ENCODE measurements at places on chromosomes 4 and X. TPM values are rescaled to one million over a fixed set of nuclear protein-coding genes. Genes with fewer than 3 reads are reported as not detected.

The RHOH gene
- 8.3 TPM for total RNA-seq

GRCh38 chr4:65217179-65217578, 453.1 kb downstream of the EPHA5 start:
- H3K4me1 ChIP-seq = no peaks in the 10 kb centered on the region
- no peak overlapping the region for H3K4me3 ChIP-seq
- no peak for DNase-seq
- no peak overlapping the region for H3K27ac ChIP-seq
- no peaks in the 10 kb centered on the region for H3K36me3 ChIP-seq

The PDLIM3 gene
- 58.1 TPM for total RNA-seq

The ARL9 gene
- not detected for total RNA-seq

DNA sequence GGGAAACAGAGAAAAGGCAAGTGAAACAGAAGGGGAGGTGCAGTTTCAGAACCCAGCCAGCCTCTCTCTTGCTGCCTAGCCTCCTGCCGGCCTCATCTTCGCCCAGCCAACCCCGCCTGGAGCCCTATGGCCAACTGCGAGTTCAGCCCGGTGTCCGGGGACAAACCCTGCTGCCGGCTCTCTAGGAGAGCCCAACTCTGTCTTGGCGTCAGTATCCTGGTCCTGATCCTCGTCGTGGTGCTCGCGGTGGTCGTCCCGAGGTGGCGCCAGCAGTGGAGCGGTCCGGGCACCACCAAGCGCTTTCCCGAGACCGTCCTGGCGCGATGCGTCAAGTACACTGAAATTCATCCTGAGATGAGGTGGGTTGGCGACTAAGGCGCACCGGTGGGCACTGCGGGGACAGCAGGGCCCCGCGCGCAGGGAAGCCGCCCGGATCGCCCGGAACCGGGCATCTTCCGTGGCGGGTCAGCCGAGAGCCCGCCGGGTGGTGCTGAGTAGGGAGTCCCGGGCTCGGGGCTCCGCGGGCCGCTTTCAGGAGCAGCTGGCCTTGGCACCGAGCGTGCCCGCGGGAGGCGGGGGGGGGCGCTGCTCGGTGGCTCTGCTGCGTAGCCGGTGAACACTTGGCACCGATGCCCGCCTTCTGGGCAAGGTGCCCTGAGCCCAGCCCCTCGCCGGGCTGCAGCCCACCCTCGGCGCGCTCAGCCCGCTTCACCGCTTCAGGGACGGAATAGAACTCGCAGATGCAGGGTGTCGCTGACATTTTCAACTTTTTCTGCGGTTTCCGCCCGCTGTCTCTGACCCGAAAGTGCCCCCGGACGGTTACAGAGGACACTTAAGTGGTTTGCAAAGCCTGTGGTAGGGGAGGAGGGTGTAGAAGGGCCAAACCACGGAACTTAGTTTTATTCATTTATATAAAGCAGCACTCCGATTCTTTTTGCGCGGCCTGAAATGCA, at the start of gene CD38:
Gene CD38, plus strand, starts transcription at position 40 of the 953 bp plus-strand sequence. Its CDS starts 87 bp downstream, at position 127.
- no peaks in the 10 kb centered on the region for H3K36me3 ChIP-seq
- peak within 1 kb of the TSS; percentile 1 for H3K27ac ChIP-seq
- peak within 1 kb of the TSS; percentile 52 for H3K4me3 ChIP-seq
- no peaks in the 10 kb centered on the region for H3K27me3 ChIP-seq
- H3K4me1 ChIP-seq = peaks cover 11% of the 10 kb centered on the region
- peak; percentile 15 for DNase-seq

- H3K27ac ChIP-seq = no peak overlapping the region
- H3K4me3 ChIP-seq = no peak overlapping the region
- H3K27me3 ChIP-seq = no peaks in the 10 kb centered on the region
Measured at GRCh38 chr4:55442541-55442940, 46.8 kb downstream of the TMEM165 start.

The CLDN34 gene
- total RNA-seq = 1.3 TPM

DNA sequence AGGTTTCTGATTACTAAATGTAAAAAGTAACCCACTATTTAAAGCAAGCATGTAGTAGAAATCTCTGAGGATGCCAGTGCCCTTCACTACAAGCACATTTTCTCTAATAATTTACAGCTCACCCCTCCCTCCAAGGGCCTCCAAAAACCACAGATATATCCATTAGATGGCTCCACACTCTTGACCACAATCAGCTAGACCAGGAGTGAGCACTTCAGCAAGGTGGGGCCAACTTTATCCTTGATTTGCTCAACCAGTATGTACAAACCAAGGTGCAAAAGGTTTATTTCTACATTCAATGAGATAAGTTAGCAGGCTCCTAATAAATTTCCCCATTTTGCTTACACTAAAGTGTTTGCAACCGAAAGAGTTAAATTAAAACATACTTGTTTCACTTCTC, 35.8 kb downstream of the RFC1 start:
- no peak overlapping the region for H3K4me3 ChIP-seq
- no peak overlapping the region for H3K27ac ChIP-seq
- DNase-seq = no peak
- H3K4me1 ChIP-seq = no peaks in the 10 kb centered on the region

The MAGEB17 gene
- total RNA-seq = not detected

- no peak overlapping the region for H3K27ac ChIP-seq
- peak; percentile 19 for DNase-seq
- no peaks in the 10 kb centered on the region for H3K27me3 ChIP-seq
Measured at GRCh38 chr4:183602557-183603027, 56.4 kb downstream of the RWDD4 start.

DNA sequence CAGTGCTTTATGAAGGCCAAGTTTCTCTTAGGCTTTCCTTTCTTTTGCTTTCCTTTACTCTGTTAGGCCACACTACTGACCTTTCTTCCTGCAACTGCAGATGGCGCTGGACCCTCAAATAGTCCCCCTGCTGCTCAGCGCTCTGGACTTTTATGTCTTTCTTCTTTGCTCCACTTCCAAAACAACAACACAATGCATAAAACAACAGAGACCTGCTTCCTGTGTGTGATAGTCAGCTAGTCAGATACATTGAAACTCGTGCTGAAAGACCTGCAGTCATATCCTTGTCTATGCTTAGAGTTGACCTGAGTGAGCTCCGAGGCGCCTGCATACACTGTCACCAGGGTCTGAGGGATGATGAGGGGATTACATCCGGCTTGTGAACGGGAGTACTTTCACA, 108.9 kb upstream of the TEX13D start:
- peaks cover 2% of the 10 kb centered on the region for H3K27me3 ChIP-seq
- no peaks in the 10 kb centered on the region for H3K4me1 ChIP-seq
- no peaks in the 10 kb centered on the region for H3K36me3 ChIP-seq
- H3K4me3 ChIP-seq = no peak overlapping the region

DNA sequence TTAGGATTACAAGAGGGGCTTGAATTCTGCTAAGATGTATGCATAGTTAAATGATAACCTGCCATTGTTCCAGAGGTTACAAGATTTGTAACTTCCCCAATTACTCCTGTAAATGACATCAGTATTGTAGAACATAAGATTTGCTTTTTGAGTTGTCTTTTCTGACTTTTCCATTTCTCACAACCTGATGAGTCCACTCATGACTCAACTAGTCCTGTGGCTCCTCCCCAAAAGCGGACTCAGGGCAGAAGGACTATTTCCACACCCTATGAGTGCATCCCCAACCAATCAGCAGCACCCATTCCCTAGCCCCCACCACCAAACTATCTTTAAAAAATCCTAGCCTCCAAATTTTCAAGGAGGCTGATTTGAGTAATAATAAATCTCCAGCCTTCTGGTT, 54.7 kb downstream of the HOPX start:
- H3K4me3 ChIP-seq = no peak overlapping the region
- no peak for DNase-seq
- no peaks in the 10 kb centered on the region for H3K27me3 ChIP-seq
- no peaks in the 10 kb centered on the region for H3K4me1 ChIP-seq
- no peak overlapping the region for H3K27ac ChIP-seq

The PI4K2B gene
- total RNA-seq = 42.5 TPM

GRCh38 chr4:98794565-98795205, 134.2 kb downstream of the EIF4E start:
- no peaks in the 10 kb centered on the region for H3K4me1 ChIP-seq
- DNase-seq = no peak
- no peaks in the 10 kb centered on the region for H3K27me3 ChIP-seq
- no peak overlapping the region for H3K27ac ChIP-seq
- no peaks in the 10 kb centered on the region for H3K36me3 ChIP-seq

- H3K36me3 ChIP-seq = no peaks in the 10 kb centered on the region
- no peak overlapping the region for H3K27ac ChIP-seq
- no peak overlapping the region for H3K4me3 ChIP-seq
- no peaks in the 10 kb centered on the region for H3K4me1 ChIP-seq
- DNase-seq = peak; percentile 15
- no peaks in the 10 kb centered on the region for H3K27me3 ChIP-seq
Measured at GRCh38 chr4:92234393-92235176, 69.2 kb upstream of the GRID2 start.

- no peaks in the 10 kb centered on the region for H3K4me1 ChIP-seq
- no peak for DNase-seq
- H3K36me3 ChIP-seq = peaks cover 8% of the 10 kb centered on the region
- H3K4me3 ChIP-seq = no peak overlapping the region
- H3K27me3 ChIP-seq = no peaks in the 10 kb centered on the region
- H3K27ac ChIP-seq = no peak overlapping the region
Measured at GRCh38 chr4:145843148-145843547, 95.5 kb downstream of the ZNF827 start.

DNA sequence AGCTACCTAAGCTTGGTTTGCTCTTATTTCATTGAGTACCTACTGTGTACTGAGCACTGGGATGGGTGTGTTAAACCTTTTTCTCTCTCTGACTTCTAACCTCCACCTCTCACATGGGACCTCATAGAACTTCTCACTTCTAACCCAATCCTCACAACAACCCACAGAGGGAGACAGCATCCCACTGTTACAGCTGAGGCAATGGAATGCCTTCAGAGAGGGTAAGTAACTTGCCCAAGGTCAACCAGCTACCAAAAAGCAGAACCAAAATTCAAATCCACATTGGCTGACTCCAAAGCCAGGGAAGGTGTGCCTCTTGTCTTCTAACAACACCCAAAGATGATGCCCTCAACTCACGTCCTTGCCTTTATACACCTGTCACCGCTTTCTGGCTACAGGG, 5.4 kb downstream of the SEL1L3 start:
- no peak for DNase-seq
- peaks cover 7% of the 10 kb centered on the region for H3K4me1 ChIP-seq
- peaks cover 10% of the 10 kb centered on the region for H3K27me3 ChIP-seq
- H3K4me3 ChIP-seq = no peak overlapping the region
- no peak overlapping the region for H3K27ac ChIP-seq

The IL13RA1 gene
- 64.0 TPM for total RNA-seq

DNA sequence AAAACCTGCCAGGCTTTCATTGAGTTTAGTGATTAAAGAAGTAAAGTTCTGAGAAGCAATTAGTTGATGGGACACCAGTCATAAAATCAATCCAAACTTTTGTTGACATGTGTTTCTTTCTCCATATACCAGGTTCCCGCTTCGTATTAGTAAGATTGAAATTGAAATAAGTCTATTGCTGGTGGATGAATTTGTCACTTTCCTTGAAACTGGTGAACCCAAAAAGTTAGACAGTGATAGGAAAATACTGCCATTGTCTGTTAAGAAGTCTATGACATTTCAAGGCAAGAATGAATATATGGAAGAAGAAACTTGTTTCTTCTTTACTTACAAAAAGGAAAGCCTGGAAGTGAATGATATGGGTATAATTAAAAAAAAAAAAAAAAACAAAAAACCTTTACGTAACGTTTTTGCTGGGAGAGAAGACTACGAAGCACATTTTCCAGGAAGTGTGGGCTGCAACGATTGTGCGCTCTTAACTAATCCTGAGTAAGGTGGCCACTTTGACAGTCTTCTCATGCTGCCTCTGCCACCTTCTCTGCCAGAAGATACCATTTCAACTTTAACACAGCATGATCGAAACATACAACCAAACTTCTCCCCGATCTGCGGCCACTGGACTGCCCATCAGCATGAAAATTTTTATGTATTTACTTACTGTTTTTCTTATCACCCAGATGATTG, at the start of gene CD40LG:
Gene CD40LG, plus strand, starts transcription at position 482 of the 684 bp plus-strand sequence. Its CDS starts 91 bp downstream, at position 573.
- H3K27ac ChIP-seq = no peak within 1 kb of the TSS
- no peak within 1 kb of the TSS for H3K4me3 ChIP-seq
- H3K36me3 ChIP-seq = no peaks in the 10 kb centered on the region
- no peaks in the 10 kb centered on the region for H3K4me1 ChIP-seq

DNA sequence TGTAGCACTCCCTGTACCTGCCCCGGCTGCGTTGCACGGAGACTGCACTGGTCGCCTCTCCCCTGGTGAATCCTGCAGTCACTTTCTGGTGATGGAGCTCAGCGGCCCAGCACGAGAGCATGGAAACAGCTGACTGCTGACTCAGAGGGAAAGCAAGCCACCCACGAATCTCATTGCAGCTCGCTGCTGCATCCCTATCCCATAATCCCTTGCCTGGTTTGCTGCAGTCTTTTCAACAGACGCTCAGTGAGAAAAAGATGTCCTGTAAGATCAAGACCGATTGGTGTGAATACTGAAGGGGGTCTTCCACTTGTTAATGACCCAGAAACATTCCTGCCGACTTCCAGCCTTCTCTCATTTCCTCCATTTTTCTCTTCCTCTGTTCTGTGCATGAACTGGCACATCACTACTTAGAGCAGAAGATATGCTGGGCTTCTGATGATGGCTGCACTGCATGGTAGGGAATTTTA, 52.9 kb downstream of the TRIM2 start:
- H3K27ac ChIP-seq = no peak overlapping the region
- no peaks in the 10 kb centered on the region for H3K27me3 ChIP-seq
- H3K36me3 ChIP-seq = no peaks in the 10 kb centered on the region
- no peak overlapping the region for H3K4me3 ChIP-seq
- H3K4me1 ChIP-seq = no peaks in the 10 kb centered on the region
- DNase-seq = peak; percentile 59

Data from lung (tissue), 17 donors.